ENCODE measurements at places on chromosomes 12 and 14. TPM values are rescaled to one million over a fixed set of nuclear protein-coding genes. Genes with fewer than 3 reads are reported as not detected.

Gene SUSD6
- total RNA-seq = 45.0 TPM

Gene TMEM119
- 1.2 TPM for total RNA-seq

Gene CNTN1
- not detected for total RNA-seq

Gene SAMD4A
- total RNA-seq = 0.54 TPM

Gene IL26
- 1.00 TPM for total RNA-seq

Gene TRIM9
- total RNA-seq = 0.44 TPM

Gene CNOT2
- 78.0 TPM for total RNA-seq

Gene CLEC1A
- total RNA-seq = not detected

Gene PRIMA1
- not detected for total RNA-seq

Gene KRT71
- not detected for total RNA-seq

Gene OASL
- total RNA-seq = 28.5 TPM

Gene SPPL3
- 43.0 TPM for total RNA-seq

DNA sequence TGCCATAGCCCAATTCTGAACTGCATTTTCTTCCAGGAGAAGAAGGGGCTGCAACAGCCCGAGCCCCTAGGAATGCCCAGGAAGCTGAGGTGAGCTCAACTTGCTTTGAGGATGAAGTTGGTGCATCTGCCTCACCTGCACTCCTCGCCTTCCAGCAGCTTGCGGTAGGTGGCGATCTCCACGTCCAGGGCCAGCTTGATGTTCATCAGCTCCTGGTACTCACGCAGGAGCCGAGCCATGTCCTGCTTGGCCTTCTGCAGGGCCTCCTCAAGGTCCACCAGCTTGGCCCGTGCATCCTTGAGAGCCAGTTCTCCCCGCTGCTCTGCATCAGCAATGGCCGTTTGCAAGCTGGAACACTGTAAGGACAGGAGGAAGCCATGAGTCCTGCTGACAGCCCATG lies 6.0 kb downstream of the KRT75 start:
- H3K27me3 ChIP-seq = peaks cover 19% of the 10 kb centered on the region
- DNase-seq = no peak
- no peak overlapping the region for H3K27ac ChIP-seq
- no peaks in the 10 kb centered on the region for H3K36me3 ChIP-seq
- no peaks in the 10 kb centered on the region for H3K4me1 ChIP-seq

GRCh38 chr12:12449533-12450025 lies 92.7 kb downstream of the BORCS5 start:
- H3K4me1 ChIP-seq = peaks cover 13% of the 10 kb centered on the region
- no peak overlapping the region for H3K4me3 ChIP-seq
- no peak for DNase-seq
- H3K36me3 ChIP-seq = peaks cover 18% of the 10 kb centered on the region
- H3K27me3 ChIP-seq = no peaks in the 10 kb centered on the region

DNA sequence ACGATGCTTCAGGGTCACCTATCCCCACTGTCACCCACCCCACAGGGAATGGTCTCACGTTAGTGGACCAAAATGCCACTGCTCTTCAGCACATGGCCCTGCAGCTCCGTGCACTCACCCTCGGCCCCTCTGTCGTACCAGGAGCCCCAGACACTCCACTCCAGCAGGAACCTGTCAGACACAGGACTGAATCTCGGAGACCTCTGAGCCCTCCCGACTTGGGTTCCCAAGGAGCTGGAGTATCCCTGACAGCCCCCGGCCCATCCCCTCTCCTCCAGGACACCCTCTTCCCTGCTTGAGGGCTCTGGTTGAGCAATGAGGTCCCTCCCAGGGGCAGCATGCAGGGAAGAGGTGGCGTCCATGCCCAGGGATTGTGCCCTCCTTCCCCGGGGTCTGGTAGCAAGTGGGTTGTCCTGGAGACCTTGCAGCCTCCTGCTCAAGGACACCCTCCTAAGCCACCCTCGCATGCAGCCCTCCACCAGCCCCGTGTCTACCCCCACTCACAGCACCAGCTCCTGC lies 20.4 kb upstream of the LRTM2 start:
- no peak for DNase-seq
- H3K27ac ChIP-seq = no peak overlapping the region
- H3K4me1 ChIP-seq = peaks cover 16% of the 10 kb centered on the region
- H3K36me3 ChIP-seq = no peaks in the 10 kb centered on the region

DNA sequence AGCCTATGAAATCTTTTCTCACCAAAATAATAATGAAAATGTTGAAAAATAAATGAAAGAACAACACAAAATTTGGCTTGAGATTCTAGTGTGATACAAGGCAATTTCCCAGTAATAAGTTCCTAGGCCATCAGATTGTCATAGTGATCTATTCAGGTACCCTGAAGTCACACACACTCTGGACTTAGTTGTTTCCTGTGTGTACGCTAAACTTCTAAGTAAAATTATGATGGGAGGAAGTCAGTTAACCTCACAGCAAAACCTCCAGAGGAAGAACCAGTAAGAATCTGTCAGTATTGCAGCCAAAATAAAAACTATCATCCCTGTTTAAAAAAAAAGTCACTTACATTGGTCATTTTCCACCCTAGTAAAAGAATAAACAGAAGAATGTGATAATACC lies 81.9 kb downstream of the DBX2 start:
- peaks cover 14% of the 10 kb centered on the region for H3K4me1 ChIP-seq
- DNase-seq = peak; percentile 9
- no peak overlapping the region for H3K4me3 ChIP-seq
- H3K27ac ChIP-seq = no peak overlapping the region

DNA sequence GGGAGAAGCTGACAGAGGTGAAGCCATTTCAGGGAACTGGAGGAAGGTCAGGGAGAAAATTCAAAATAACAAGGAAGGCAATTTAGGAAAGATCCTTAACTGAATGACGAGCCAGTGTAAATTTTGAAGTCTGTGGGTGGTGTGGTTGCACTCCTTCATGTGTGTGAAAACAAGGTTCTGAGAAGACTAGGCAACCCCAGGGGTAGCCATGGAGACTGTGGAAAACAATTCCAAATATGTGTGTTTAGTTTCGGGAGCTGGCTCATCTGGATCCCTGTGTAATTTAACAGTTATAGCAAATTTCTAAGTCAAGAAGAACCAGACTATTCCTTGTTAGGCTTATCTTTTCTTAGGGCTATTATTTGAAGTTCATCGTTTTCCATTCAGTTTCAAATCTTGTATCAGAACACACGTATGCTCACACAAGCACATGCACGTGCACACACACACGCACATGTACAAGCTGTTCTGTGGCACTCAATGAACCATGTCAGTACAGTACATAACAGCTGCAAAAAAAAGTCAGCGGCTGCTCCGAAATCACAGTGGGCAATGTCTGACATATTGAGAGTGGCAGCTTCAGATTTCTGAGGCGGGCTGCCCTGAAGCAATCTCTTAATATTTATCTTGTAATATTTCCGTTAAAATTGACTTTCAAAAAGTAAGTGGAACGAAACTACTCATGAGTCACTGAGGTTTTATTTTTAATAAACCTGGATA lies 411.2 kb downstream of the AEBP2 start:
- no peak overlapping the region for H3K4me3 ChIP-seq
- no peaks in the 10 kb centered on the region for H3K4me1 ChIP-seq
- H3K27me3 ChIP-seq = no peaks in the 10 kb centered on the region
- no peak for DNase-seq
- no peak overlapping the region for H3K27ac ChIP-seq

GRCh38 chr12:13377698-13378097 lies 181.2 kb downstream of the EMP1 start:
- no peak overlapping the region for H3K27ac ChIP-seq
- no peaks in the 10 kb centered on the region for H3K36me3 ChIP-seq
- DNase-seq = no peak
- peaks cover 11% of the 10 kb centered on the region for H3K27me3 ChIP-seq
- H3K4me3 ChIP-seq = no peak overlapping the region
- H3K4me1 ChIP-seq = no peaks in the 10 kb centered on the region

GRCh38 chr14:75495882-75496281 lies 26.4 kb upstream of the BATF start:
- no peak overlapping the region for H3K27ac ChIP-seq
- no peak overlapping the region for H3K4me3 ChIP-seq
- H3K36me3 ChIP-seq = no peaks in the 10 kb centered on the region
- no peaks in the 10 kb centered on the region for H3K27me3 ChIP-seq
- H3K4me1 ChIP-seq = peaks cover 44% of the 10 kb centered on the region
- DNase-seq = no peak

- H3K4me1 ChIP-seq = no peaks in the 10 kb centered on the region
- H3K27me3 ChIP-seq = no peaks in the 10 kb centered on the region
- DNase-seq = no peak
These were observed 26.9 kb downstream of the TCP11L2 start for GRCh38 chr12:106329231-106329982.

- DNase-seq = peak; percentile 61
- peaks cover 29% of the 10 kb centered on the region for H3K4me1 ChIP-seq
- no peaks in the 10 kb centered on the region for H3K36me3 ChIP-seq
- H3K4me3 ChIP-seq = peak overlapping the region; percentile 56
These were observed 1.3 kb downstream of the PRPH start for GRCh38 chr12:49296034-49296835.

- no peaks in the 10 kb centered on the region for H3K4me1 ChIP-seq
- no peak overlapping the region for H3K27ac ChIP-seq
- DNase-seq = no peak
- H3K4me3 ChIP-seq = no peak overlapping the region
- no peaks in the 10 kb centered on the region for H3K36me3 ChIP-seq
These were observed 141.1 kb downstream of the HMGA2 start for GRCh38 chr12:65965358-65965757.

DNA sequence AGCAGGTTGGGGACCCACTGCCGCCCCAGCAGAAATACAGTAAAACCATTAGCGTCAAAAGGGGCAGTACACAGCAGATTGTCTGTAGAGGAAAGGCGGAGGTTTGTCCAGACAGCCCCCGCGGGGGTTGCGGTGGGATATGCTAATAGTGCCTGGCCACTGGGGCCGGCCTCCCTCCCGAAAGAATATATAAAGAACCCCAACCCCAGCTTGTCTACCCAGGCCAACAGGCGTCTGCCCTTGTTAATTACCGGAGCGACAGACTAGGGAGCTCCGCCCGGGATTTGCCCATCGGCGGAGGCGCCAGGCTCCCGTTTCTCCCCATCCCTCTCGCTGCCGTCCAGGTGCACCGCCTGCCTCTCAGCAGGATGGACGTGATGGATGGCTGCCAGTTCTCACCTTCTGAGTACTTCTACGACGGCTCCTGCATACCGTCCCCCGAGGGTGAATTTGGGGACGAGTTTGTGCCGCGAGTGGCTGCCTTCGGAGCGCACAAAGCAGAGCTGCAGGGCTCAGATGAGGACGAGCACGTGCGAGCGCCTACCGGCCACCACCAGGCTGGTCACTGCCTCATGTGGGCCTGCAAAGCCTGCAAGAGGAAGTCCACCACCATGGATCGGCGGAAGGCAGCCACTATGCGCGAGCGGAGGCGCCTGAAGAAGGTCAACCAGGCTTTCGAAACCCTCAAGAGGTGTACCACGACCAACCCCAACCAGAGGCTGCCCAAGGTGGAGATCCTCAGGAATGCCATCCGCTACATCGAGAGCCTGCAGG lies at the start of gene MYF5:
TSS of gene MYF5 (plus strand) at position 217 of the 774 bp plus-strand sequence. CDS start at position 369, 152 bp downstream.
- H3K27me3 ChIP-seq = peaks cover 27% of the 10 kb centered on the region
- H3K4me1 ChIP-seq = no peaks in the 10 kb centered on the region
- DNase-seq = no peak

GRCh38 chr14:105203057-105203531 lies 22.0 kb upstream of the NUDT14 start:
- no peaks in the 10 kb centered on the region for H3K36me3 ChIP-seq
- peak; percentile 62 for DNase-seq

DNA sequence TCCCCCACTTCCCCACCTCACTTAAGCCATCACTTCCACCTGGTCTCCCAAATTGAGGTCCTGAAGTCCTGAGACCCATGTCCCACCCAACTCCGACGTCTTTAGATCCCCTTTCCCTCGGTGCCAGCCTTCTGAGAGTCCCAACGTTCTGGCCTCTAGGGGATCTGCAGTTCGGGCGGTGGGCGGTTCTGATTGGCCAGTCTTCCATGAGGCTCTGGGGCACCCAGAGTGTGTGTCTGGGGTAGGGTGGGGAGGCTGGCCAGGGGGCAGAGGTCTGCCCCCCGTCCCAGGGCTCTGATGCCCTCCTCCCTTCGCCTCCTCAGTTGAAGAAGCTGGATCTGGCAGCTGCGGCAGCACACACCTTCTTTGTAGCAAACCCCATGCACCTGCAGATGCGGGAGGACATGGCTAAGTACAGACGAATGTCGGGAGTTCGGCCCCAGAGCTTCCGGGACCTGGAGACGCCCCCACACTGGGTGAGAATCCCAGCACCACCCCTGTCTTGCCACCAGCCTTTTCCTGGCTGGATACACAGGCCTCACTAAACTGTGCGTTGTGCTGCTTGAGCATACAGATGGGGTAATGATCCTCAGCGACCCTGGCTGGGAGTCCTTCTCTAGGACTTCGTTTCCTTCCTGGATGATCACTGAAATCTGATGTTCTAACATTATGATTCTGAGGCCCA lies 1.5 kb downstream of the P3H3 start:
- H3K27ac ChIP-seq = peak overlapping the region; percentile 9
- no peak for DNase-seq
- peaks cover 16% of the 10 kb centered on the region for H3K4me1 ChIP-seq
- no peaks in the 10 kb centered on the region for H3K36me3 ChIP-seq
- H3K27me3 ChIP-seq = peaks cover 55% of the 10 kb centered on the region

- H3K27me3 ChIP-seq = peaks cover 15% of the 10 kb centered on the region
- no peaks in the 10 kb centered on the region for H3K36me3 ChIP-seq
- no peak overlapping the region for H3K27ac ChIP-seq
- H3K4me1 ChIP-seq = no peaks in the 10 kb centered on the region
These were observed 133.9 kb downstream of the C12orf75 start for GRCh38 chr12:105464406-105464805.

DNA sequence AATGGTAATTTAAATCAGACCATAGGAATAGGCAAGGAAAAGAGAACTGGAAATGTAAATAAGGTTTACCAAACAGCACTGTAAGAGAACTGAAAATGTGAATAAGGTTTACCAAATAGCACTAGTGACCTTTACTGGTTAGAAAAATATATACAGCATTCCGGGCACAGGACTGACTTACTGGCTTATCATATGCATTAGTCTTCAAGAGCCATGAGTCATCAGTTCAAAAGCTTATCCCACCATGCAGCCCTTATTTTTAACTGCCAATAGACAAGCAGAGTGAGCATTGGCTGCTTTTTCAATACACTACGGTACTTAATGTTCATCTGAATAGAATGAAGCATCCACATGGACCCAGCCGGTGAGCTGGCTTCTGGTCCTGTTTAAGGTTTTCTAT lies 13.0 kb upstream of the NELL2 start:
- no peaks in the 10 kb centered on the region for H3K4me1 ChIP-seq
- H3K27ac ChIP-seq = no peak overlapping the region
- DNase-seq = no peak

- H3K4me3 ChIP-seq = no peak overlapping the region
- no peak for DNase-seq
- no peaks in the 10 kb centered on the region for H3K27me3 ChIP-seq
- no peaks in the 10 kb centered on the region for H3K4me1 ChIP-seq
- H3K27ac ChIP-seq = no peak overlapping the region
- no peaks in the 10 kb centered on the region for H3K36me3 ChIP-seq
These were observed 59.1 kb upstream of the DCN start for GRCh38 chr12:91241756-91242155.

DNA sequence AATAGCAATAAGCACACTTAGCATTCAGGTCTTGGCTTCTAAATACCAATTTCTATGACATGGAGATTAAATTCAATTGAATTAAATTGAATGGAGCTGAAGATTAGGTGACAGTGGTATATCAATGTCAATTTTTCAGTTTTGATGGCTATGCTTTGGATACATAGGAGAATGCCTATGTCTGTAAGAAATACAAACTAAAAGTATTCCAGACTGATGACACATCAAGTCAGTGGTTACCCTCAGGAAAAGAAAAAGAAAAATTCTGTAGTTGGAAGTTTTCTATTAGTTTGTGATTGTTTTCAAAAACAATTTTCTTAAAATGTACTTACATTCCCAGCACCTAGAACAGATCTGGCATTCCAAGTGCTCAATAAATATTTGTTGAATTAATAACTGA lies 4.9 kb upstream of the DCAF4 start:
- no peak overlapping the region for H3K27ac ChIP-seq
- no peak for DNase-seq
- H3K27me3 ChIP-seq = peaks cover 47% of the 10 kb centered on the region
- H3K4me3 ChIP-seq = no peak overlapping the region

Data from activated CD4-positive, alpha-beta T cell treated with anti-CD3 and anti-CD28 coated beads, Interleukin-2, amount 10 ng/mL, durations not matched to agents 7 days and 5 days (primary cell).